ENCODE measurements at places on chromosomes 13 and 19. TPM values are rescaled to one million over a fixed set of nuclear protein-coding genes. Genes with fewer than 3 reads are reported as not detected.

The ITGBL1 gene
- total RNA-seq = not detected

The MEDAG gene
- not detected for total RNA-seq

The OR7C1 gene
- total RNA-seq = not detected

The OR7D2 gene
- 0.07 TPM for total RNA-seq

The IL11 gene
- total RNA-seq = not detected

The ICAM5 gene
- total RNA-seq = 0.54 TPM

The SELENOV gene
- total RNA-seq = not detected

The S1PR5 gene
- 0.17 TPM for total RNA-seq

The CLEC4M gene
- total RNA-seq = not detected

The SLC6A16 gene
- 68.5 TPM for total RNA-seq

The ZSCAN4 gene
- not detected for total RNA-seq

DNA sequence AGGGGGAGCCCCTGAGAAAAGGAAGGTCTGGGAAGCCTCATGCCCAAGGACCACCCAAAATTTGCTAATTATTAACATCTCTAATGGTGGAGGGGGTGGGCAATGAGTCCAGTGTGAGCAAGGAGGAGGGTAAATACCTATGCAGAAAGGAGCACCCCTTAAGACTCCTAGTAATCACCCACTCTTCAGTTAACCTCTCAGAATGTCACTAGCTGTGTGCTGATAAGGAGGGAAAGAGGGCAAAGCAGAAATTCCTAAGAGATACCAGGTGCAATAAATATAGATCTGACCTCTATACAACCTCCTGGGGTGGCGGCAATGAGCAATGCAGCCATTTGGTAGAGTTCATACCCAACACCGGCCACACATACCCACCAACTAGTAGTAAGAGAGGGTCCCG, 12.7 kb upstream of the DPY19L3 start:
- DNase-seq = no peak

GRCh38 chr13:100980171-100980570, 305.6 kb upstream of the TMTC4 start:
- DNase-seq = no peak

- DNase-seq = no peak
Measured at GRCh38 chr13:97110936-97111335, 111.2 kb upstream of the MBNL2 start.

- DNase-seq = no peak
Measured at GRCh38 chr19:9782338-9782737, 13.8 kb upstream of the ZNF846 start.

- DNase-seq = no peak
Measured at GRCh38 chr13:96431044-96431581, 341.2 kb downstream of the HS6ST3 start.

- DNase-seq = no peak
Measured at GRCh38 chr19:31015778-31016177, 333.5 kb downstream of the TSHZ3 start.

DNA sequence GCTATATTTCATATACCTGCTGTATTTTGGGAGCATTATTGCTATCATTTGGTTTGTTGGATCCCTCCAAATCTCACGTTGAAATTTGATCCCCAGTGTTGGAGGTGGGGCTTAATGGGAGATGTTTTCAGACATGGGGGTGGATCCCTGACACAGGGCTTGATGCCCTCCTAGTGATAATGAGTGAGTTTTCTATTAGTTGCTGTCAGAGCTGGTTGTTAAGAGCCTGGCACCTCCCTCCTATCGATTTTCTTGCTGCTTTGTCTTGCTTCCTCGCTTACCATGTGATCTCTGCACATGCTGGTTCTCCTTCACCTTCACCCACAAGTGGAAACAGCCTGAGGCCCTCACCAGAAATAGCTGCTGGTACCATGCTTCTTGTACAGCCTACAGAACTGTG, 259.9 kb upstream of the STARD13 start:
- DNase-seq = no peak

GRCh38 chr13:34412295-34412694, 529.8 kb upstream of the NBEA start:
- DNase-seq = no peak

- DNase-seq = no peak
Measured at GRCh38 chr13:43258771-43259170, 235.4 kb downstream of the DNAJC15 start.

DNA sequence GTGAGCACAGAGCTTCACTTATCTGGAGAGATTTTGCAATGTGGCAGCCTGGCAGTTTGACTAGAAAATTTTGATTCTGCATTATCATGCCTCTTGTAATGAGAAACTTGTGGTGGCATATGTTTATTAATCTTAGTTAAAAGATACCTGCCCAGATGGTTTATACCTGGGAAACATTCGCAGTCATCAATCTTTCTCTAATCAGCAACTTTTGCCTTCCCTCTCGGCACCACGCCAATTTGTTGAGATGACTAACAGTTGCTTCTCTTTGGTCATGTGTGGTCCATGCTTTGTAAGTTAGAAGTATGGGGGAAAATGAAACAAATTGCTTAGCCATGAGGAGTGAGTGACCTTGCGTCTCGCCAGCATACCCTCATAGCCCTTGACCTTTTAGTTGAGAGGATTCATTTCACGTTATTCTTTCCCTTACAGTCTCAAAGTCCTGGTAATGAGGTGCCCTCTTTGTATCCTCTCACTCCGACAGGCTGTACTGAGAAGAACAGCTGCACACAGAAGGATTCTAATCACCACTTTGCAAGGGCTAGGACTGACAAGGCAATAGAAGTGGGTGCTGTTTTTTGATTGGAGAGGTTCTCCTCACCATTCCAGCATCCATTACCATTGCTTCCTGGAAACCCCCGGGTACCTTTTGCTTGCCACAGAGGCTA, 201.4 kb downstream of the OXGR1 start:
- no peak for DNase-seq

GRCh38 chr19:38666663-38667511, 19.4 kb downstream of the ACTN4 start:
- peak; percentile 50 for DNase-seq

- no peak for DNase-seq
Measured at GRCh38 chr13:103516015-103516795, 450.0 kb upstream of the SLC10A2 start.

DNA sequence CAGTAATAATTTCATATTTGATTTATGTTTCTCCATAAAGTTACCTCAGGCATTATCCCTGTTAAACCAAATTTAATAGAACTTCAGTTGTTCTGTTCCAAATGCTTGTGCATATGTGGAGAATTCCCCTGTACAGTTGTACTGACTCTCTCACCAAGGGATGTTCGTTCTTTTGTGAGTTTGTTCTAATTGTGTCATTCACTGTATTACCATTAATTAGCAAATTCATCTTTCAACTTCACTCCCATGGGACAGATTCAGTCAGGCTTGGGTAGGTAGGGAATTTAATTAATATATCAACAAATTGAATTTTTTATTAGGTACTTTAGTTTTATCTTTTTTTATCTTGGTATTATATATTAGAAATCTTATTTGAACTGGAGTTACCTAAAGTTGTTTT, 265.4 kb downstream of the DCT start:
- no peak for DNase-seq

DNA sequence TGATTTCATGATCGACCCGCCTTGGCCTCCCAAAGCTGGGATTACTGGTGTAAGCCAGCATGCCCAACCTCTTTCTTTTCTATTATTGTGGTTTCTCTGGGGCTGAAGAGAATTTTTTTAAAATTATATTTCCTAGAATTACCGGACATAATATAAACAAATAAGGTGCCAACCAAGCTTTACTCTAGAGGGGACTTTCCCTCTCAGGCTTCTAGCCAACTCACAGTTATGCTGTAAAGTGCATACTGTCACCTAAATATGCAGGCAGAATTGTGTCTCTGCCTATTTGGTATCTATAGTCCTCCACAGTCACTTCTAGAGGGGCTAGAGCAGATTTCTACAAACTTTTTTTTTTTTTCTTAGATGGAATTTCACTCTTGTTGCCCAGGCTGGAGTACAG, 41.6 kb upstream of the ZNF681 start:
- no peak for DNase-seq

GRCh38 chr19:1164684-1165531, 9.2 kb downstream of the SBNO2 start:
- no peak for DNase-seq

DNA sequence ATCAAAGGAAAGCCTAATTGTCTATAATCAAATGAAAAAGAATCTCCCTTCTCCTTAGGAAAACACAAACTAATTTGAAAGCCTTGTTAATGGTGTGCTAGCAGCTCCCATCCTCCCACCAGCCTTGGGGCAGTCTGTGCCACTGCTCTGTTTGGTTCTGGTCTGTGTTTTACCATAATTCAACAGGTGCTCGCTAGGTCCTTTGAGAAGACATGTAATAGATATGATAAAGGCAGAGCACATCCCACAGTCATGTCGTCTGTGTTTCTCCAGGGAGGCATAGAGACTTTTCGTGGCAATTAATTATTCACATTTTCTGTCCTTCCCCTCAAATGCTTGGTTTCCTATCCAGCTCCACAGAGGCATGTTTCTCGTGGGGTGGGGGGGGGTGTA, 23.8 kb downstream of the FAM124A start:
- DNase-seq = no peak

DNA sequence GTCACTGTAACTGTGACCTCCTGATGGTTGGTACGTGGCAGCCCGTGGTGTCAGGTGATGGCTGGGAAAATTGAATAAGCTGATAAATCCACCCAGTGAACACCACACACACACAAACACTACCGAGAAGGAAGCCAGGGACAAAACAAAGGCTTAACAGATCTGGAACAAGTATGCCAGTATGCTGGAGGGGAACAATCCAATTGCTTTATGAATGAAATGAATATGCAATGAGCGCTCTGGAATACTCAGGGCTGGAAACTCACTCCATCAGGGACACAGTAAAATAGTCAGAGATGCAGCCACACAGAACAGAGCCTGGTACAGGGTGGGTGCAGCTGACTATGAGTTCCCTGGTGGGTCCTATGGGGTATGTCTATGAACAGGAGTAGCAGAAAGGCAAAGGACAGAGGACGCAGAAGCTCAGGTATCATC, 16.7 kb downstream of the TMTC4 start:
- no peak for DNase-seq

- no peak for DNase-seq
Measured at GRCh38 chr13:35387682-35388250, 88.7 kb downstream of the MAB21L1 start.

- no peak for DNase-seq
Measured at GRCh38 chr13:25175026-25175425, 2.9 kb upstream of the AMER2 start.

- no peak for DNase-seq
Measured at GRCh38 chr19:30450100-30450499, 77.9 kb downstream of the ZNF536 start.

DNA sequence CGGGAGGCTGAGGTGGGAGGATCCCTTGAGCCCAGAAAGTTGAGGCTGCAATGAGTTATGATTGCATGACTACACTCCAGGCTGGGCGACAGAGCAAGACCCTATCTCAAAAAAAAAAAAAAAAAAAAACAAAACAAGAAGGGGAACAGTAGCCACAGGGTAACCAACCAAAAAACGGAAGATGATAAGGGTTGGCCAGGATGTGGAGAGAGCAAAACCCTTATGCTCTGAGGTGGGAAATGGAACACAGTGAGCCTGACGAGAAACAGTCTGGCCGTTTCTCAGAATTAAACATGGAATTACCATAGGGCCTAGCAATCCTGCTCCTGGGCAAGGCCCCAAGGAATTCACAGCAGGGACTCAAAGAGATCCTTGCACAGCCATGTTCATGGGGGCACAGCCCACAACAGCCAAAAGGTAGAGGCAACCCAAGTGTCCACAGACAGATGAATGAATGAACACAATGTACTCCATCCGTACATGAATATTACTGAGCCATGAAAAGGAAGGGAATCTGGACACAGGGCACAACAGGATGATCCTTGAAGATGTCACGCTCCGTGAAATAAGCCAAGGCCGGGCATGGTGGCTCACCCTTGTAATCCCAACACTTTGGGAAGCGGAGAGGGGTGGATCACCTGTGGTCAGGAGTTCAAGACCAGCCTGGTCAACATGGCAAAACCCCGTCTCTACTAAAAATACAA, 11.3 kb downstream of the NMRK2 start:
- no peak for DNase-seq

DNA sequence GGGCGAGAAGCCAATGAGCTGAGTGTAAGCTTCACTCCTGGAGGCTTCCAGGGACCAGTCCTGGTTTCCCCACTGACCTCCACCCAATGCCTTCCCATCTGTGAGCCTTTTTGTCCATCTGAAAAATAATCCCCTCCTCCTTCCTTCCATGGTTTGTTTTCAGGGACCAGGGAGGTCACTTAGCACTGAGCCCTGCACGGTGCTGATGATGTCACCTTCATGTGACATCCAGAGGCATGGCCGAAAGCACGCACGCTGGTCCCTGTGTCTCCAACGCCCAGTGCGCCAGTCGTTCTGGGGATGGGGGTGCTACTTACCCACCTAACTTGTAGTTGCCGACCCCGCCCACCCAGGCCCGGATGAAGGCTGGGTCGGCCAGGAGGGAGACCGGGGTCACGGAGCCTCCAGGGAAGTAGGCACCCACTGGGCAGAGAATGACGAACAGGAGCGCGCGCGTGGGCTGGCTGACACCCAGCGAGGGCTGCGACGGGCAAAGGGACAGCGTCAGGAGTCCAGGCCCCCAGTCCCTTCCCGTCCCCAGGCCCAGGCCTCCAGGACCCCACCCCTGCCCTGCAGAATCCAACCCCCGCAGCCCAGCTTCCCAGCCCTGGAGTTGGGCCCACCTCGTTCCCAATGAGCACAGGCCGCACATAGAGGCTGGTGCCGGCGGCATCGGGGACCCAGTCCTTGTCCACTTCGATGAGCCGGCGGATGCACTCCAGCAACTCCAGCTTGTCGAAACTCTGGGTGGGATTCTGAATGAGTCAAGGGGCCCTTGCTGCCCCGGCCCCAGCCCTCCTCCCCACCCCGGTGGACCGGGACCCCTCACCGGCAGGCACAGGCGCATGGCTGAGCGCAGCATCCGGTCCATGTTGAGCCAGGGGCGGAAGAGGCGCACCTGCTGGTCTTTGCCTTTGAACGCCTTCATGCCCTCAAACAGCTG, 11.2 kb downstream of the BCAT2 start:
- no peak for DNase-seq

GRCh38 chr19:34084396-34085145, 87.7 kb upstream of the LSM14A start:
- DNase-seq = no peak

DNA sequence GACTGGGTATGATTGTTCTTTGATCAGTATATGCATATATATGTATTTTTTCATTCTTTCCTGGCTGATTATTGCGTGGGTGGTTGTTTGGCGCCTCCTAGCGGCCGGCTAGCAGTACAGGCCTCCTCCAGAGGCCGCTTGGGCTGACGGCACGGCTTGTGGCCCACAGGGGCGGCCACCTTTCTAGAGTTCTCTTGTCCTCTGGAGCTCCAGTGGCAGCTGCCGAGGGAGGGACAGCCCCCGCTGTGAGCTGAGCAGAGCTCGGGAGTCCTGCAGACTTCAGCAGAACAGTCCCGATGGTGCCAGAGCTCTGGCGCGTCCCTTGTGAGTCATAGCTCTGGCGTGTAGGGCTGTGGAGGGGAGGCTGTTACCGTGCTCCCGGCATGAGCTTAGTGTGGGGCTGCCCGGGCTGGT, 22.5 kb upstream of the ZNF429 start:
- DNase-seq = peak; percentile 80

GRCh38 chr13:36764957-36765356, 54.1 kb upstream of the RFXAP start:
- no peak for DNase-seq

GRCh38 chr19:55189403-55189835, 9.3 kb upstream of the SYT5 start:
- no peak for DNase-seq

- no peak for DNase-seq
Measured at GRCh38 chr13:49097374-49097773, 121.7 kb downstream of the FNDC3A start.

GRCh38 chr13:51585696-51586095, 1.4 kb downstream of the WDFY2 start:
- DNase-seq = no peak

GRCh38 chr19:33000510-33000909, 28.5 kb downstream of the FAAP24 start:
- DNase-seq = no peak
